Activated CD8-positive, alpha-beta memory T cell treated with anti-CD3 and anti-CD28 coated beads for 36 hours (primary cell): ENCODE measurements at places on chromosomes 5 and 9. TPM values are rescaled to one million over a fixed set of nuclear protein-coding genes. Genes with fewer than 3 reads are reported as not detected.

The PTGDS gene
- total RNA-seq: not detected

The SPATA31D4 gene
- not detected for total RNA-seq

The CDX1 gene
- not detected for total RNA-seq

The BAAT gene
- total RNA-seq: 0.08 TPM

The IRX2 gene
- not detected for total RNA-seq

The ALAD gene
- total RNA-seq: 18.2 TPM

The ADGRV1 gene
- total RNA-seq: not detected

The GABRA6 gene
- total RNA-seq: not detected

The SPATA31D3 gene
- not detected for total RNA-seq

The ANKRD18B gene
- 0.73 TPM for total RNA-seq

The EQTN gene
- not detected for total RNA-seq

The CDHR2 gene
- 0.50 TPM for total RNA-seq

The PCDHB12 gene
- total RNA-seq: not detected

The CAVIN4 gene
- 0.17 TPM for total RNA-seq

The TRIM7 gene
- 1.9 TPM for total RNA-seq

The C9orf57 gene
- not detected for total RNA-seq

The KLF9 gene
- total RNA-seq: 20.8 TPM

The CMBL gene
- total RNA-seq: 3.0 TPM

The FGF18 gene
- 0.13 TPM for total RNA-seq

The ARHGEF28 gene
- not detected for total RNA-seq

The SPAAR gene
- not detected for total RNA-seq

The OR1J2 gene
- not detected for total RNA-seq

The CCDC192 gene
- total RNA-seq: not detected

The ADAMTS12 gene
- total RNA-seq: not detected

The SERF1A gene
- total RNA-seq: 11.9 TPM

The SYNPO gene
- not detected for total RNA-seq

The CDKN2A gene
- total RNA-seq: 3.9 TPM

The TAF1L gene
- total RNA-seq: not detected

The FOXD4 gene
- total RNA-seq: 0.30 TPM

The ACTBL2 gene
- not detected for total RNA-seq

The LCN10 gene
- total RNA-seq: 1.6 TPM

The TNFSF15 gene
- 0.23 TPM for total RNA-seq

The RGS7BP gene
- total RNA-seq: not detected

The GPR150 gene
- total RNA-seq: 0.44 TPM

The SPATA31E1 gene
- total RNA-seq: not detected

The MZB1 gene
- total RNA-seq: 16.0 TPM

The OR1Q1 gene
- not detected for total RNA-seq

The PCDHGA1 gene
- 0.06 TPM for total RNA-seq

The LECT2 gene
- total RNA-seq: not detected

The MRRF gene
- total RNA-seq: 73.0 TPM

The FOXI1 gene
- total RNA-seq: not detected

The CDH10 gene
- not detected for total RNA-seq

The RNF44 gene
- 47.2 TPM for total RNA-seq

The NRARP gene
- total RNA-seq: 3.4 TPM

The NCBP1 gene
- total RNA-seq: 51.2 TPM
